Motor neuron (in vitro differentiated cells): ENCODE measurements at places on chromosomes 6 and 20. TPM values are rescaled to one million over a fixed set of nuclear protein-coding genes. Genes with fewer than 3 reads are reported as not detected.

The REM1 gene
- 0.11 TPM in 1 of 2 replicates, not detected in the other for total RNA-seq

The CALHM4 gene
- not detected in 2 replicates for total RNA-seq

The TREM2 gene
- total RNA-seq, result not detected in 2 replicates

The TENT5A gene
- total RNA-seq, result 12.1 and 12.8 TPM in 2 replicates

The LIME1 gene
- total RNA-seq, result 5.9 and 7.3 TPM in 2 replicates

The COL19A1 gene
- 0.32 and 0.83 TPM in 2 replicates for total RNA-seq

The DEFB121 gene
- total RNA-seq, result not detected in 2 replicates

The EYA4 gene
- 1.4 and 1.7 TPM in 2 replicates for total RNA-seq

The LHFPL5 gene
- total RNA-seq, result not detected in 2 replicates

The SLC35D3 gene
- not detected in 2 replicates for total RNA-seq

The BIRC7 gene
- 9.5 and 10.7 TPM in 2 replicates for total RNA-seq

The BNIP5 gene
- total RNA-seq, result 0.45 and 0.85 TPM in 2 replicates

The BMP7 gene
- total RNA-seq, result 19.3 and 22.0 TPM in 2 replicates

The CLVS2 gene
- total RNA-seq, result 8.4 and 10.0 TPM in 2 replicates

The GRM1 gene
- total RNA-seq, result 0.18 and 1.4 TPM in 2 replicates

The RAD21L1 gene
- total RNA-seq, result not detected in 2 replicates

The NELFCD gene
- total RNA-seq, result 50.8 and 53.6 TPM in 2 replicates

The DNAJC5 gene
- 31.7 and 35.0 TPM in 2 replicates for total RNA-seq

The STK35 gene
- 9.3 and 9.7 TPM in 2 replicates for total RNA-seq

The NOX3 gene
- not detected in 2 replicates for total RNA-seq

The MRAP2 gene
- total RNA-seq, result 0.66 and 0.70 TPM in 2 replicates

The VPS16 gene
- total RNA-seq, result 35.4 and 38.0 TPM in 2 replicates

The HIVEP1 gene
- total RNA-seq, result 15.4 and 16.4 TPM in 2 replicates

The PHACTR2 gene
- 24.5 and 37.4 TPM in 2 replicates for total RNA-seq

The OR2H2 gene
- 1.4 and 1.6 TPM in 2 replicates for total RNA-seq

The RIMS1 gene
- 41.5 TPM in 2 replicates for total RNA-seq

The LY6G5C gene
- 1.5 and 2.4 TPM in 2 replicates for total RNA-seq

The FAM209B gene
- total RNA-seq, result not detected in 2 replicates

The PDRG1 gene
- 18.8 and 20.5 TPM in 2 replicates for total RNA-seq

The ARMH2 gene
- not detected in 2 replicates for total RNA-seq

The TMEM244 gene
- total RNA-seq, result not detected in 2 replicates

The LY6G6D gene
- total RNA-seq, result not detected in 2 replicates

The NFATC2 gene
- total RNA-seq, result 0.50 and 0.82 TPM in 2 replicates
